HEK293T (cell line): ENCODE measurements at places on chromosomes 6 and 20.
A peak's percentile ranks its signal among the peaks of the same experiment; 100 is the strongest.

DNA sequence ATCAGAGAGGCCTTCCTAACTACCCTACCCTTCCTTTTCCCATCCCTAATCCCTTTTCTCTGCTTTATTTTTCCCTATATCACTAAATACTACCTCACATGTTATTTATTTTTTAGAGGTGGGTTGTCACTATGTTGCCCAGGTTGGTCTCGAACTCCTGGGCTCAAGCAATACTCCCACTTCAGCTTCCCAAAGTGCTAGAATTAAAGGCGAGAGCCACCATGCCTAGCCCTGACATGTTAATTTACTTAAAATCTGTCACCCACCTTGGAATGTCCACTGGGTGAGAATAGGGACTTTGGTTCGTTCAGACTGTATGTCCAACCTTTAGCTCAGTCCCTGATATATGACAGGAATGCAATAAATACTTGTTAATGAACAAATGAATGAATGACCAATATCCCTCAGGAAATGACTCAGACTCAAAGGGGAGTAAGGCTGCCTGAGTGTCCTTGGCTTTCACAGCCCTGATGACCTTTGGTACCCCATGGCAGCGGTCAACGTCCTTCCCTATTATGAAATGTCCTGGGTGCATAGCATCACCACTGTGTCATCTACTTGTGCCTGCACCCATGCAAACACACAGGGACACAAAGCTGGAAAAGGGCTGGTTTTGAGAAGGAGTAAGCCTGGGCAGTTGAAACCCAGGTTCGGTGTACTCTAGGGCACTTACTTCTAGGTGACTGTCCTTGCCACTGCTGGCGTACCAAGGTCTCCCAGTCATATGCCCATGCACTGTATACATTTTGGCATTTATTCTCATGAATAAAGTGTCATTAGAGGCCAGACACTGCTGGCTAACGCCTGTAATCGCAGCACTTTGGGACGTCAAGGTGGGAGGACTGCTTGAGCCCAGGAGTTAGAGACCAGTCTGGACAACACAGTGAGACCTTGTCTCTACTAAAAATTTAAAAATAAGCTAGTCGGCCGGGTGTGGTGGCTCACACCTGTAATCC is 26.5 kb downstream of the BCL2L1 start:
- no peak for DNase-seq

DNA sequence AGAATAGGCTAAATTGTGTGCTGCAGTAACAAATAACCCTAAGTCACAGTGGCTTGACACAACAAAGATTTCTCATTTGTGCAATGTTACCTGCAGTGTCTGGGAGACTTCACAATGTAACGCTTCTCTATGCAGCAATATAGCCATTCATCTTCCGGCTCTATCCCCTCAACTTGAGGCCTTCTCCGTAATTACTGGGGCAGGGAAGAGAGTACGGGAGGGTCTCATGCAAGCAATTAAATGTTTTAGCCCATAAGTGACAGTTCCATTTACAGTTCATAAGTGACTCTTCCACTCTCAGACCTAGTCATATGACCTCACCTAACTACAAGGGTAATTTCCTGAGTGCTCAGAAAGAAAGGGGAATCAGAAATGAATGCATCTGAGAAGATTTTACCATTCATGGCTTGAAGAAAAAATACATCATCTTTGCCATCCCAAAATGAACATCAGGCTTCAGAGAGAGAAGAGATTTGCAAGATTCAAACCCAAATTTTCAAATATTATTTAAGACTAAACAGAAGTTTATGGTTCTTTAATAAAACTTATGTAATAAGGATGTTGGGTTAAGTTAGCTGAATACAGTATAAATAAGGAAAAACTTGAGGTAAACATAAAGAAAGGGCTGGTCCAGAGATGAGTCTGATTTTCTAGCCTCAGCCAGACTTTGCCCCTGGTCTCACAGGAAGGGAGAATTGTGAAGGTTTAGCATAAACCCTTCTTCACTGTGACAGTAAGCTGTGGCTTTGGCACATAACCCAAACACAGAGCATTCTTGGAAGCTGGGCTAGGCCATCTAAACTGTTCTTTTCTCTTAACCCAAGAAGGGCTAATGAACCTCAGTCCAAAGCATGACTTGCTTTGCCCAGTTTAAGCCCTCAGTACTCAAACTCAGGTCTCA is 13.3 kb downstream of the GPR6 start:
- DNase-seq: no peak

DNA sequence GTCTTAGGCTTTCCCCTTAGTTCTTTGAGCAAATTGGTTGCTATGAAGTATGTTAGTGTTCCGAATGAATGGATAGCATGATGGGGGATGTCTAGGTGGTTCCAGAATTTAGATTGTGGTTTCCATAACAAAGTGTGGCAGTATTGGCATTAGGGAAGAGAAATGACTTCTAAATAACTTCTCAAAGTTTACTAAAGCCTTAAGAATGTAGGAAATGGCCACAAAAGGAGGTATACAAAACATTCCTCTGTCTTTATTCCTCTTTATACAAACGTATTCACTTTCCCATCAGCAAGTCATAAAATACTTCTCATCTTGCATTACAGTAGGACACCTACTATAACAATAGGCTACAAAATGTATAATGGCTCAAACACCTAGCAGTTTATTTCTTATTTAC is 279.6 kb downstream of the ESR1 start:
- no peak for DNase-seq

DNA sequence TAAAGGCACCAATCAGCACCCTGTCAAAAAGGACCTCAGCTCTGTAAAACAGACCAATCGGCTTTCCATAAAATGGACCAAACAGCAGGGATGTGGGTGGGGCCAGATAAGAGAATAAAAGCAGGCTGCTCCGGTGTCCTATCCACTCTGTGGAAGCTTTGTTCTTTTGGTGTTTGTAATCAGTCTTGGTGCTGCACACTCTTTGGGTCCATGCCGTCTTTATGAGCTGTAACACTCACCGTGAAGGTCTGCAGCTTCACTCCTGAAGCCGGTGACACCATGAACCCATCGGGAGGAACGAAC is 7.3 kb upstream of the PXDC1 start:
- DNase-seq: no peak

GRCh38 chr6:142728910-142729481 is 216.0 kb downstream of the HIVEP2 start:
- no peak for DNase-seq

- DNase-seq: no peak
Measured at GRCh38 chr6:906920-907319, 214.0 kb upstream of the EXOC2 start.

GRCh38 chr6:143755301-143755744 is 77.6 kb downstream of the PHACTR2 start:
- DNase-seq: peak; percentile 58

DNA sequence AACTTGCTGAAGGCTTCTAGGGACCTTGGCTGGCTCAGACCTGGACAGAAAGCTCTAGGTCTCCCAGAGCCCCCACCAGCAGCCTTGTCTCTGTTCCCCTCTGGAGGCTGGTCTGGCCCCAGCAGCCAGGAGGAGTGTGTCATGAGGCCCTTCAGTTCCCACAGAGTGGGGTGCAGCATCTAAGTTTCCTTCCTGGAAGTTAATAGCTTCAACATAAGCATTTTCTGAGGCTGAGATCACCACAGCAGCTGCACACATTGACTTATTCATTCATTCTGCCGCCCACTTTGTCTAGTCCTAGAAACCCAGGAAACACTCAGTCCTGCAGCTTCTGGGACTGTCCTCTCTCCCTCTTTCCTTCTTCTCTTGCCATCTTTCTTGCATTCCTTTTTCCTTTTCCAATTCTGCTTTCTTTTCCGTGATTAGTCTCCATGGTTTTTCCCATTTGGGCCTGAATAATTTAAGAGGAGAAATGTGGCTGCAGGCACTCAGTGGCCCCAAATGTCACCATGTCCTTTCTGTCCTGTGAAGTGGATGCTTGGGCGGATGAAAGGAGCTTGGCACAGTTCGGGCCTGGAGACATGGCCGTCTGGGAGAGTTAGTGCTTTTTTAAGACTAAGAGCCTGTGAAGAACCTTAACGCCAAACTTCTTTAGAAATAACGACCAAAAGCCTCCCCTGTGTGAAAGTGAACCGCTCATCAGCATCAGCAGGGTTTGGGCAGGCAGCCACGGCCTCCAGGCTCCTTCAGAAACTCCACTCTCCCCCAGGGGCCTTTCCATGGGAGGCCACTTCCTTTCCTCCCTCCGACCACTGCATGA is 31.0 kb upstream of the PCMTD2 start:
- DNase-seq: no peak

DNA sequence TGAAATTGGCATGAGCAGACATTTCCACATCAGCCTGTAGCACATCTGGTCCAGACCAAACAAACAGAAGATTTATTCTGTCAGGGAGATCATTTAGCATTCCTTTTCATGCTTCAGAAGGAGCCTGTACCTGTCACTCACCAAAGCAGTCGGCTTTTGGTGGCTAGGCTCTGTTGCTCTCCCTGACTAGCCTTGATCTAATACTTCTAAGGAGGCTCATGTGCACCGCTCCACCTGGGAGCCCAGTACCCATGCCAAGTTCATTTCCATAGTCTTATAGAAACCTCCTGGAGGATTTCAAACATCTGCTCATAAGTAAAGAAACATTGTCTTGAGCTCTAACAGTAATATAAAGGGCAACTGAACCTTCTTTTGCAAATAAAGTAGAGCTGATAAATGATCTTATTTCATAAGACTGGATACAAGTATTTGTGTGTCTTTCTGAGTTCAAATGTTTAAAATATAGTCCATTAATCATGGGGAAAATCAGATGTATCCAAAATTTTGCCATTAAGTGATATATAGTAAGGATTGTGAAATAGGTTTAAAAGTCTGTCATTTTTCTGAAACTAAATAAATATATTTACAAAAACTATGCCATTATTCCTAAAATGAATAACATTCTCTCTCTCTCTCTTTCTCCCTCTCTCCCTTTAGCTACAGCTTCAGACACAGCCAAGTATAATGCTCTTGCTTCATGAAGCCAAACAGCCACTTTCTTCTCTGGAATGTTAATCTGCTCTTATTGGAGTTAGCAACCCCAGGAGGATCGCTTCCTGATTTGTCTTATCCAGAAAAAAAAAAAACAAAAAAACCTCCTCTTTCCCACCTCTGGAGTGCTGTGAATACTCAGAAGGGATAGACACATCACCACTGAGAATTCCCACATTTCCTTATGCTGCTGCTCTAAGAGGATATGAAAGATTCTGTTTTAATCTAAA is 192.7 kb upstream of the TFAP2D start:
- no peak for DNase-seq

- no peak for DNase-seq
Measured at GRCh38 chr6:154908723-154909122, 86.4 kb upstream of the TIAM2 start.

DNA sequence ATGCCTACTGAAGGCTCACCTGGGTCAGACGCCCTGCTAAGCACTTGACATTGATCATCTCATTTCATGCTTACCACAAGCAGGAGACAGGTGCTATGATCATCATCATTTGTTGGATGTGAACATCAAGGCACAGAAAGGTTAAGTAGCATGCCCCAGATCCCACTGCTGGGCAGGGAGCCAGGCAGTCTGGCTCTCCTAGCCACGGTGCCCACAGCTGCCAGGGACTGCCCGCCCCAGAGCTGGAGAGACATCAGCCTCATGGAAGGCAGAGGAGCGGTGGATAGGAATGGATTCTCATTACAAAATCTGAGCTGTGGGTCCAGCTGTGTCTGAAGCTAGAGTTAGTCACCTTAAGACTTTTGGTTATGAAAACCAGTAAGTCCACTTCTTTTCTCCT is 3.6 kb downstream of the SULF2 start:
- DNase-seq: no peak

- DNase-seq: no peak
Measured at GRCh38 chr20:44032583-44033331, 118.1 kb downstream of the TOX2 start.

- no peak for DNase-seq
Measured at GRCh38 chr6:75613056-75613501, 11.4 kb downstream of the SENP6 start.
